NCI-H510A (cell line): ENCODE measurements at places on chromosomes 2 and 18.

DNA sequence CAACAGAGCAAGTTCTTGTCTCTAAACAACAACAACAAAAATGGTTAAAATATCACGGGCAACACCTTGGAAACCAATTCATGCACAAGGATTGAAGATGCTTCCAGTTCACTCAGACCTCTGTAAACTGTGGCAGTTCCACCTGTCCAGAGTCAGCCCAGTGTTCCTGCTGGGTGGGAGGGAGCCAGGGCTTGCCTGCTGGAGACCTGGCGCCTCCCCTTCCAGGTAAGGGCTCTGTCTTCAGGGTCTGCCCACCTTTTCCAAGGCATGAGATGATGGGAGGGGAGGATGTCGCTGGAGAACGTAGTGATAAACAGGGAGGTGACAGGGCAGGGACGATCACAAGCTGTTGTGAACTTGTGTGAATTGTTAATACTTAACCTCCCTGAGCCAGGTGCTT, 9.8 kb upstream of the GPC1 start:
- no peak for DNase-seq

DNA sequence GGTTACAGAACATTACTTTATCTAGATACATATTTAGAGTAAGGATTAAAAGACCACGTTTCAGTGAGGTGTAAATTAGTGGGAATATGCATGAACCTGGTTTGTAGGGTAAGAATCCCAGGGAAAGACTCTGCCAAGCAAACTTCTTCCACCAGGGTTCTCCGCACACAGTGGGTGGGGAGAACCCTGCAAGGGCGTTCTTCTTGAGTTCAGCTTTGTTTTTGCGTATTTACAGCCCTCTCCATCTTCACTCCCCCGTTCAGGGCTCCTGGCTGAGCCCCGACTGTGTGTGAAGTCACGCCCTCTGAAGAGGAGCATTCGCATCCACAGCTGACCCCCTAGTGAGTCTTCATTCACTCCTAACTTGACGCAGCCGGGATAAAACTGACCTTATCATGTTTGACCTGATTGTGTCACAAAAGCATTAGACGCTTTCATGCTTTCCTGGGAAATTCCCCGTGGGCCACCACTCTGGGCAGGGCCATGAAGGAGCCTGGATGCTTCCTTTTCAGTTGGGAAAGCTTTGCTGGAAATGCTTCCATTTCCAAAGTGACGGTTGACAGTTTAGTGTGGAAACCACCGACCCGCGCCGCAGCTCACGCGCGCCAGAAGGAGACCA, 1.0 kb downstream of the ALKAL2 start:
- DNase-seq, result no peak

DNA sequence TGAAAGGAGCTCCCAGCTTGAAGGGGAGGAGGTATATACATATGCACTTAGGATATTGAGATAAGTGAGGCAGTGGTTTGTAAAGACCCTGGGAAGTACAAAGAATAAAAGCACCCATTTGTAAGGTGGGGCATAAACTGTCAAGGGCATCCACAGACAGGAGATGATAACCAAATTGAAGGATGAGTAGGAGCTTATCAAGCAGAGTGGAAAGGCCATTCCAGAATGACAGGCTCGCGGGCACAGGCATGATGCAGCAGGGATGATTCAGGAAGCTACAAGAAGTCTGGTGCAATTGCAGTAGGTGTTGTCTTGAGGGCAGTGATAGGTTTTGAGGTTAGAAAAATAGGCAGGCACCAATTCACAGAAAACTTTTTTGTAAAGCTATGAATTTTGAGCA, 504.8 kb downstream of the PIK3C3 start:
- DNase-seq, result no peak

GRCh38 chr2:157821519-157822131, 54.5 kb downstream of the ACVR1 start:
- DNase-seq, result no peak

- DNase-seq, result no peak
Observed at GRCh38 chr18:23270986-23271680, 135.8 kb downstream of the CABLES1 start.

- DNase-seq, result no peak
Observed at GRCh38 chr2:61535449-61535848, 2.7 kb downstream of the XPO1 start.

GRCh38 chr2:238090887-238091286, 9.3 kb upstream of the ESPNL start:
- DNase-seq, result no peak

DNA sequence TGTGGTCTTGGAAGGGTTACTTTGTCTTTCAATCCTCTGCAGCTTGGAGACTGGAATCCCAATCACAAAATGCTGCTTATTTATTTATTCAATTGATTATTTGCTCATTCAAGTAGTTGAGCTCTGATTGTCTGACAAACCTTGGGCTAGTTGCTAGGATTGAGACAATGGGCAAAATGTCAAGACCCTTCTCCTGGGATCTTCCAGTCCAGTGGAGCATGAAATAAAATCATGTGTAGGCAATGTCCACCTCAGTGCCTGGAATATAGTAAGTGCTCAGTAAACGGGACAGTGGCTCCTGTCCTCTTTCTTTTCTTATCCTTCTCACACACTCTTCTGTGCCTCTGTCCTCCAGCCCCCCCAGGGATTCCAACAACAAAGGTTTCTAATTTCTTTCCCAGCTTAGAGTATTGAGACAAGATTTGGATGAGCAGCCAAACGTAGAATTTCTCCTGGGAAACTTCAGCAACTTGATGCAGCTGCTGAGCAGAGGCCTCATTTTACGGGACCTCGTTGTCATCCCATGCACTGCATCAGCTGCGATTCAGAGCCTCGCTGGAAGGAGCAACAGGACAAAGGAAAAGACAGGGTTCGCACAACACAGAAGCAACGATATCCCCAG, 545.0 kb downstream of the SOX11 start:
- DNase-seq, result no peak

DNA sequence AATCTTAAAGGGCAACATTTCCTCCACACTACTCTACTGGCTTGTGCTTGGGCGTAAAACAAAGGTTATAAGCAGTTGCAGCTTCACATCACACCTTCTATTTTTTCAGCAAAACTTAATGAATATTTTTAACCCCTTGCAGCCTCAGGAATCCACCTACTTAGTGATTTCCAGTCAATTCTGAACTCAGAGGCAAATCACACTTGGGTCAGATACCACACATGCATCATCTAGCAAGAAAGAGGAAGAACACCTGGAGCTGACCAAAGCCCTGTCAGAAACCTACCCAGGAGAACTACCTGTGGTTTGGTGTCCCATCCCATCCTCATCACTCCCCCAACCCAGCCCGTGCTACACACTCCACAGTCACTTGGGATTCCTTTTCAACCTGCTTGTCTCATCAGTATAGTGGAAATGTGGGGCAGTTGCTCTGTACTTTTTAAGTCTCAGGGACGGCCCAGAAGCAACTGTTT, 25.5 kb downstream of the PIAS2 start:
- no peak for DNase-seq

GRCh38 chr2:28624793-28625701, 126.6 kb upstream of the PPP1CB start:
- DNase-seq, result no peak

DNA sequence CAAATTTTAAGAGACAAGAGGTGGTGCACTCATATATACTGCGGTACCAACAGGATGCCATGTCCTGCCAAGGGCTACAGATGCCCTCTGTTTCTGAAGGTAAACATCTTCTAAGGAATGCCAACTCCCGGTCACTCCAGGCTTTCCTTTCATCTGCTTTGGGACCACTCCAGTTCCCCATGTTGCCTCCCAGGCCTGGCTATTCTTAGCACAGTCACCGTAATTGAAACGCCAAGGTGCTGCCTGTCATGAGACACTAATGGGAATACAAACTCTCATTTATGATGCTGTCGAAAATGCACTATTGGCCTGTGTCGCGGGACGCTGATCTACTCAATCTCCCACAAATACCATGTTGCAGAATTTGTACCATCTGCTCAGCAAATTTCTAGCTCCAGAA, 79.6 kb downstream of the KLF7 start:
- DNase-seq, result no peak

GRCh38 chr2:185475914-185476313, 262.7 kb upstream of the FSIP2 start:
- no peak for DNase-seq

DNA sequence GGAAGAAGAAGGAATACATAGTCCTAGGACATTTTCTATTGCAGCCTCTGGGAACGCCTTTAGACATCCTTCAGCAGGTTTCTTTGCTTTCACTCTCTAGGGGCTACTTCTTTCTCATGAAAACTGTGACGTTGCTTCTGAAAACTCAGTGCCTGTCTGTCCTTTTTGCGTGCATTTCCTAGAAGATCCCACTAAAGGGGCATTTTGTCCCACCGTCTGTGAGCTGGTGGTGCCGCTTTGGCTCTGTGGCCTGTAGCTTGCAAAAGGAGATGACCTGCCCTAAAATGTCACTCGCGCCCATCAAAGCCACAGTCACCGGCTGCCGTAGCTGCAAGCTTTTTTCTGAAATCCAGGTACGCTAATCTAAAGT, 579 bp downstream of the STAT4 start:
- DNase-seq, result no peak

DNA sequence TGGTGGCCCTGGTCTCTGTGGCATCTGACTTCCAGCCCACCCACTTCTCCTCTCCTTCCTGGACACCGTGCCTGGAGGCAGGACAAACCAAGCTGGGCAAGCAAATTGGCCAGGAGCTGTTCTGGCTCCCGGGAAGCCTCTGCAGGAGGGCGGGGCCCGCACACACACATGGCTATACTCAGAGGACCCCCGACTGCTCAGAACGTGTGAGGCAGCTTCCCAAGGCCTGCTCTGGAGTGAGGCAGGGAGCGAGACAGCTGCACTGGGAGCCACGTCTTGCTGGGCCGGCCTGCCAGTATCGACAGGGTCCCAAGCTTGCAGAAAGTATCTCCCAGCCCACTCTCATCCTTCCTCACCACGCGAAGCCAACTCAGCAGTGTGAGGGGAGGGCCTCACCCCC, 257.3 kb downstream of the TWIST2 start:
- DNase-seq, result no peak

- no peak for DNase-seq
Observed at GRCh38 chr2:163471947-163472346, 263.9 kb downstream of the FIGN start.

- no peak for DNase-seq
Observed at GRCh38 chr2:159265171-159265576, 21.3 kb downstream of the WDSUB1 start.

DNA sequence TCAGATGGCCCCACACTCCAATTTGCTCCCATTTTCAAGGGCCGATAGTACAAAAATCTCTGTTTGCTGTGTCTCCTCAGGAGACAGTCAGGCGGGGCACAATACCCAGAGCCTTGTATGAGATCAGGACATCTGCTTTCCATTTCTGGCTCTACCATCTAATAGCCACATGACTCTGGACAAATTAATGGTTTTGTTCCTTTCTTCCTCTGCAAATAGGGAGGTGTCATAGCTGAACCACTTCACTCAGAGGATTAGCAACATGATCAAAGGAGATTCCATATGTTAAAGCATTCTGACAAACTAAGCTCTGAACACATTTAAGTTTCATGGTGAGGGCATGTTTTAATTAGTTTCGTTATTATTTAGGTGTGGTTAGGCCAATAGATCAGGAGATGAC, 602.1 kb upstream of the SYT4 start:
- DNase-seq, result no peak

DNA sequence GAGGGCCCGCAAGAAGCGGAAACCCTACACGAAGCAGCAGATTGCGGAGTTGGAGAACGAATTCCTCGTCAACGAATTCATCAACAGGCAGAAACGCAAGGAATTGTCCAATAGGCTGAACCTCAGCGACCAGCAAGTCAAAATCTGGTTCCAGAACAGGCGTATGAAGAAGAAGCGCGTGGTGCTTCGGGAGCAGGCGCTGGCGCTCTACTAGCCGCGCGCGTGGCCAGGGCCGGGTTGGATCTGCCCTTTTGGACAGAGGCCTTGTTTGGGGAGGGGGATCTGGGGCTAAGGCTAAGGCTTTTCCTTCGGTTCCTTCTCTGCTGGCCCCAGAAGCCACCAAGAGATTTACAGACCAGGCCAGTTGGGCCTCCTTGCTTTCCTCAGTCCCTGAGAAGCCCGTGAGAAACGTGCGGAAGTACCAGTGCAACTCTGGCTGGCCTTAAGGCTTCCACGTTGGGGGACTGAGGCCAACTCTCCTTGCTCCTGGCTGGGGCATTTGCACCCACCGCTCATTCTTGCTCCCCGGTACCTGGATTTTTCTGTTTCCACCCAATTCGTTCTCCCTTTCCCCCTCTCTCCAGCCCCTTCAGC, 1.0 kb downstream of the HOXD12 start:
- DNase-seq, result no peak

DNA sequence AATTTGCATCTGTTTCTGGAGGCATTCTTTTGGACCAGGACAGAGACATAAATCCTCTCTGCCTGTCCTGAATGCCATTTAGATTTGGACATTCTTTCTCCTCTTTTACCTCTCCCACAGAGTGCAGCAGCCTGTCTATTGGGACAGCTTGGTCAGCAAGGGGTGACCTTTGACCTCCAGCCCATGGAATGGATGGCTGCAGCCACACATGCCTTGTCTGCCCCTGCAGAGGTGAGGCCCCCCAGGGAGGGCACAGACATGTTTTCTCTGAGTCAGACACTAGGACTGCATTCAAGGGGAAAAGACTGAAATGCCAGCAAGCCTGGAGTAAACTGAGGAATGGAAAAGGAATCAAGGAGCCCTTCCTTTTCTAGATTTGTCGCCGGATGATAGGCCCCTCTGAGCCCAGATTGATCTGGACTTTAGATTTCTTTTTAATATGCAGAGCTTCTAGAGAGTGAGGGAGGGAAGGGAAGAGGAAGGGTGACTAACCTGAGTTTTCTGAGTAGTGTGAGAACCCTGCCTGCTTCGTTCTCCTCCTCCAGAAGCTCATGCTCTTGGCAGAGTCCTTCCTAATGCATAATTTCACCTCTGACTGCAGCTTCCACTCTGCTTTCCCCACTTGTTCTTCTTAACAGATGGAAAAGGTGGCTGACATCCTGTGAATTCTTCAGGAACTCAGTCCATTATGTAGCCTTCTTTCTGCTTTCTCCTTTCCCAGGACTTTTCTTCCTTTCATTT, 16.1 kb upstream of the TTLL4 start:
- DNase-seq, result no peak

GRCh38 chr2:226124548-226125011, 675.0 kb downstream of the IRS1 start:
- no peak for DNase-seq

DNA sequence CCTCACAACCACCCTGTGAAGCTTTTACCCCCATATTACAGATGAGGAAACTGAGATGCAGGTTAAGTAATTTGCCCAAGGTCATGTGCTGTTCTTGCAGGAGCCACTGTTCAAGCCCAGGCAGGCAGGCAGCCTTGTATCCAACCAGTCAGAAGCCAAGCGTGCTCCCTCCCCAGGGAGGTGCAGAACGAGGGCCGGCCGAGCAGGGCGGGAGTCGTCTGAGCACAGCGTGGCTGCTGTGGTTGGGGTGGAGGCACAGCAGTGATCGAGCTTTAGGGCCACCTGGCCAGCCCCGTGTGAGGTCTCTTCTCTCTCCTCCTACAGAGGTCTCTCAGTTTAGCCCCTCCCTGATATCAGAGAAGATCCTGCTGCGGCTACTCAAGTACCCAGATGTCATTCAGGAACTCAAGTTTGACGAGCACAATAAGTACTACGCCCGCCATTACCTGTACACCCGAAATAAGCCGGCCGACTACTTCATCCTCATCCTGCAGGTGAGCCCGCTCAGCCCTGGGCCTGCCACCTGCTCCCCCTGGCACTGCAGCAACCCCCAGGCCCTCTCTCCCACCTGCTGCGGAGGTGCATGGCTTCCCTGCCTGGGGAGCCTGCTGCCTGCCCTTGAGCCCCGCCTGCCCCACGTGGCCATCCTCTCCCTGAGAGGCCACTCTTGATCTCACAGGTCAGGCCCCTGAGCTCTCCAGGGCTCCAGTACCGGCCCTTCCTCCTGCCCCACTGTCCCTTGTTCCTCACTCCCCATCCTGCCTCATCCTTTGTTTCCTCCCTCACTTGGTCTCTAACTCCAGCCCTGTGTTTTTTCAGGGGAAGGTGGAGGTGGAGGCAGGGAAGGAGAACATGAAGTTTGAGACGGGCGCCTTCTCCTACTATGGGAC, 17.1 kb upstream of the CNNM3 start:
- DNase-seq, result peak; percentile 53
